Trophoblast cell (in vitro differentiated cells and primary cell): ENCODE measurements at places on chromosomes 11 and 22.
A peak's percentile ranks its signal among the peaks of the same experiment; 100 is the strongest.

GRCh38 chr11:106409222-106409621 is 331.8 kb downstream of the AASDHPPT start:
- no peak for DNase-seq

- DNase-seq = no peak
Observed at GRCh38 chr11:76798671-76799065, 15.5 kb downstream of the TSKU start.

DNA sequence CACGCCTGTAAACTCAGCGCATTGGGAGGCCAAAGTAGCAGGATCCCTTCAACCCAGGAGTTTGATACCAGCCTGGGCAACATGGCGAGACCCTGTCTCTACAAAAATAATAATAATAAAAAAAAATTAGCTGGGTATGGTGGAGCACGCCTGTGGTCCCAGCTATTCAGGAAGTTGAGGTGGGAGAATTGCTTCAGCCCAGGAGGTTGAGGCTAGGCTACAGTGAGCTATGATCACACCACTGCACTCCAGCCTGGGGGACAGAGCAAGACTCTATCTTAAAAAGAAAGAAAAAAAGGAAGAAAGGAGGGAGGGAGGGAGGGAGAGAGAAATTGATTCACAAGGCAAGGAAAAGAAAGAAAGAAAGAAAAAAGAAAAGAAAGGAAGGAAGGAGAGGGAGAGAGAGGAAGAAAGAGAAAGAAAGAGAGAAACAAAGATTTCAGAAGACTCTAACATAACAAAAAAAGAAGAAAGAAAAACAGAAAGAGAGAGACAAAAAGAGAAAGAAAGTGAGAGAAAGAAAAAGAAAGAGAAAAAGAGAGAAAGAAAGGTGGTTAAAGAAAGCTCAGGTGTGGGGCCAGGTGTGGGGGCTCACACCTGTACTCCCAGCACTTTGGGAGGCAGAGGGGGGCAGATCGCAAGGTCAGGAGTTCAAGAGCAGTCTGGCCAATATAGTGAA is 37.3 kb upstream of the MYH9 start:
- DNase-seq = no peak

GRCh38 chr11:41446566-41446965 is 12.9 kb downstream of the LRRC4C start:
- no peak for DNase-seq

GRCh38 chr22:26168330-26168851 is 871 bp upstream of the SEZ6L start:
- no peak for DNase-seq

DNA sequence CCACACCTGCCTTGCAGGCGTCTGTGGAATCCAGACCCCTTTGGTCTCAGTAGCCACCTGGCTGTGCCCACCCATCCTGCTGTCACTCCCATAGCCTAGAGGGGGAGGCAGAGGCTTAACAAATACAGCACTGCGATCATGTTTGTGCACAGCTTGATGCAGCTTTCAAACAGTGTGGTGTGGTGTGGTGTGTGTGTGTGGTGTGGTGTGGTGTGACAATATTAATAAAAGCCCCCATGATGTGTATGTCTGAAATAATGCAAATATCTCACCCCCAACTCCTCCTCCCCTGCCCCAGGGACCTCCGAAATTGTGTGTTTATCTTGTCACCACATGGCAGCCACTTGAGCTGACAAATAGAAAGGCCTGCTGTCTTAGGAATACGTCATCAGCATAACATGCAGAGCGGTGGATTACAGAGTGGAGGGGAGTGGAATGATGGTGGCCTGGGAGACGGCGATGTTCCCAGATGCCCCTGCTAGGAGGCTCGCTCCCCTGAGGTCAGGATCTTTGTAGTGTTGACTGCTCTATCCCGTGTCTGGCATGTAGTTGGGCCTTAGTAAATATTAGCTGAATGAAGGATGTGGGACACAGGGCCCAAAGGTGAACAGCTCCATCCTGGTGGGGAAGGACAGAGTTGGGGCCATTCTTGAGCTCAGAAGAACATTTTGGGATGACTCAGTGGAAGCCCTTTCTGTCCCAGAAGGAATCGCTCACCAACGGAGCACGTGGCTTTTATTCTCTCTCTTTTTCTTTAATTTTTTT is 2.8 kb downstream of the PDXP start:
- DNase-seq = peak; percentile 67

DNA sequence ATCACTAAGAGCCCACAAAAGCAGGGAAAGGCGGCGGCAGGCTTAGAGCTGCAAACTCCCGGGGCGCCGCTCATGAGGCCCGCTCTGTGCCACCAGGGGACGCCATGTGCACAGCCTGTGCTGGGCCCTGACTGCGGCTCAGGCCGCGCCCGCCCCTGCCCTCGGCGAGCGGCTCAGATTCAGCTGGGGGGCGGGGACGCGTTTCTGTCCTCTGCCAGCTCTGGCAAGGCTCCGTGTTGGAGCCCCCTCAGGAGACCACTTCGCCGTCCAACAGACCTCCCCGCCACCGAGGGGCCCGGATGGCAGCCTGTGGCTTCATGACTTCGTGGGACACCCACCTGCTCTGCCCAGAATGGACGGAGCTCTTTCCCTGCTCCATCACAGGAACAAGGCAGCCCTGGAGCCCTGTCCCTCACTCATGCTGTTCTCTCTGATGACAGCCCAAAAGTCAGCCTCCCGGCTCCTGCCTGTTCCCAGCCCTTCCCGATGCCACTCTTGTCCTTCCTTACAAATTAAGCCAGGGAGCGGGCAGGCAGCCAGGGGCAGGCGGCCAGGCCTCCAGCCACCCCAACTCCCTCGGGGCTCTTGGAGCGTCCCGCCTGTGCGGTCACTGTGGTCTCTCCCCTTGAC is 69.1 kb downstream of the NAT10 start:
- peak; percentile 74 for DNase-seq

- peak; percentile 32 for DNase-seq
Observed at GRCh38 chr22:23289851-23290724, 109.8 kb downstream of the BCR start.

DNA sequence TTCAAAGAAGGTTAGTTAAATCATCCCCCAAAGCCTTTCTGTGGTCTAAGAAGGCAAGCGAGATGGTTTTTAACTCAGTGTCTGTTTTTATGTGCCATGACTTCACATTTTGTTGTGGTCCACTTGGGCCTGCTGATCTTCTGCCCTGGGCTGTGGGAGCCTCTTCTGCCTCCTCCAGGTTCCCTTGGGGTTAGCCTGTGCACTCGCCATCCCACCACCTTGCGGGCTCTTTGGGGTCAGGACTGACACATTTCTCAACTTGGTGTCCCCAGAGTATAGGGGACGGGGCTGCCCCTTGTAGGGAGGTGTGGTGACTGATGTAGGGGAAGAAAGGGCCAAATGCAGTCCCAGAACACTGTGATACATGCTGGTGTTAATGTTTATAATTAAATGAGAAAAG is 207.0 kb downstream of the TBC1D22A start:
- no peak for DNase-seq

DNA sequence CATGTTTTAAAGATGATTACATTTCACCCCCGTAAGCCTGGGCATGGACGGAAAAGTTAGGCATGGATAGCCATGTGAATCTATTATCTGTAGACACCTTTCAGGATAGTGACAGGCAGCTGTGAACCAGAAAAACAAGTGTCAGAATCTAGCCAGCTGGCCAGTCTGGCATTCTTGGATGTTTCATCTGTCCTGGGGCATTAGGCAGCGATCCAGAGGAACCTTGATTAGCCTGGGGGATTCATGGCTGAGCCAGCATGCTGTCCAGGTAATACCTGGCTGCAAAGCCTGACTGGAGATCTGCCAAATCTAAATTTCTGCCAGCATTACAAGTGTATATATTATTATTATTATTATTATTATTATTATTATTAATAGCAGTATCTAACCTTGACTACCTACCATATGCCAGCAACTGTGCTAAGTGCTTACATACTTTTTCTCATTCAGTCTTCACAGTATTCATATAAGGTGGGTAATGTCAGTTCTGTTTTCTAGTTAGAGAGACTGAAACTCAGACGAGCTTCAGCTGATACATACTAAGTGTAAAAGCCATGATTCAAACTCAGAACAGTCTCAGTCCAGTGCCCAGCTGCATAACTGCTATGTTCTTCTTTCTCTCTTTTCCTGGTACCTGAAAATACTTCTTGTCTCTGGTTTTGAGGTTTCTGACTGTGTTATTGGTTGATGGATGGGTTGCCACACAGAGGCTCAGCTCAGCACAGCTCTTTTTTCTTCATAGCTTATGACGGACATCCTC is 12.8 kb downstream of the BMAL1 start:
- peak; percentile 96 for DNase-seq

- DNase-seq = no peak
Observed at GRCh38 chr22:27518531-27519340, 282.8 kb downstream of the MN1 start.

- DNase-seq = peak; percentile 94
Observed at GRCh38 chr22:31055635-31056159, 25.4 kb upstream of the SMTN start.

DNA sequence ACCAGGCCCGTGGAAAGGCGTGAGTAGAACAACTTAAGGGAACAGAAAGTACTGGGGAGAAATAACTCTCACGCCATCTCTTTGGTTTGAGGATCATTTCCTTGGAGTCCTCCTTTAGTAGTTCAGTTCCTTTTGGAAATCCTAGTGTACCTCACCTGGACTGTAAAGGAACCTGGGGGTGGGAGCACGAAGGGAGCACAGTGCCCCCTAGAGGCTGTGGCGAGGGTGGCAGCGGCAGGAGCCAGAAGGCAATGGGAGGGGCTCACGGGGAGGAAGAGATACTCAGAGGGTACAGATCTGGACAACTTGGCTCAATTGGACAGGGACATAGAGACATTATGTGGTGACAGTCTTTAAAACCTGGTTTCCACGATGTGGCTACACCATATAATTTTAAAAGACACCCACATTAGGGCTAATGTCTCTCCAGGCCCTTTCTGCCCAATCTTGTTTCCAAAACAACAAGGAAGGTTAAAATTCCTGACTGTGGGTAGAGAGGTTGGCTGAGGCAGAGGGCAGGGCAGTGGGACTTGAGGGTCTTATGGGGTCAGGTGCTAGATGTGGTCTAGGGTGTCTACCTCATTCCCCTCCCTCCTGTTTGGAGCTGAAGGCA is 87.0 kb downstream of the CSNK2A3 start:
- peak; percentile 51 for DNase-seq

DNA sequence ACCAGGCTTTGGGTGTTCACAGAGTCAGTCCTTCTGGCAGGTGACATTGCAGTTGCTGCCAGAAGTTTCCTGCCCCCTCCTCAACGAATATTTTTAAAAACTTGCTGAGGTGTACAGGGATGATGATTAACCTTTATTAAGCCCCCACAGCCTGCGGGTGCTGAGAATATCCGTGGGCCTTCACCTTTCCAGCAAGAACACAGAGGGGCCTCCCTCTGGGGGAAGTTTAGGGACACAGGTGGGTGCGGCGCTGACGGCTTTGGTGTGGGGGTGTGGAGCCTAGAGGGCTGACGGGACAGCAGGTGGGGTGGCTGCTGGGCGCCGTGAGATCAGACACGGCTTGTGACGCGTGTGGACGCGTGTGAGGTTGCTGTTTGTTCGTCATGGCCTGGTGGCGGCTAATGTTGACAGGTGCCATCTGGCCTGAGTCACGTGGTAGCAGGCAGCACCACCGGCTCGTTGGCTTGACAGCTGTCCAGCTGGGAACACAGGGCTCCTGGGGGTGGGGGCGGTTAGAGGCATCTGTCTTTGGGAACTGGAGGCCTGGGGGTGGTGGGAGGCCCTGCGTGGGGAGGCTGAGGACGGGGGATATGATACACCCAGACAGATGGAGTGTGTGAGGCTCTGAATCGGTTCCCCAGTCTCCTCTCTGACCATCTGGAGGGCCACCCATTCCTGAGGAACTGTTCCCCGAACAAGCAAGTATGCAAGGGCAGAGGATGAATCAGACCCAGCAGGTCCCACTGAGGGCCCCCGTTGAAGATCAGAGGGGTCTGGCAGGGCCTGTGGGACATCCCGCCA is 12.5 kb upstream of the LRRC10B start:
- DNase-seq = no peak

- no peak for DNase-seq
Observed at GRCh38 chr11:117999354-117999993, 13.3 kb downstream of the IL10RA start.

- DNase-seq = no peak
Observed at GRCh38 chr11:2662430-2663299, 37.1 kb downstream of the KCNQ1OT1 start.

DNA sequence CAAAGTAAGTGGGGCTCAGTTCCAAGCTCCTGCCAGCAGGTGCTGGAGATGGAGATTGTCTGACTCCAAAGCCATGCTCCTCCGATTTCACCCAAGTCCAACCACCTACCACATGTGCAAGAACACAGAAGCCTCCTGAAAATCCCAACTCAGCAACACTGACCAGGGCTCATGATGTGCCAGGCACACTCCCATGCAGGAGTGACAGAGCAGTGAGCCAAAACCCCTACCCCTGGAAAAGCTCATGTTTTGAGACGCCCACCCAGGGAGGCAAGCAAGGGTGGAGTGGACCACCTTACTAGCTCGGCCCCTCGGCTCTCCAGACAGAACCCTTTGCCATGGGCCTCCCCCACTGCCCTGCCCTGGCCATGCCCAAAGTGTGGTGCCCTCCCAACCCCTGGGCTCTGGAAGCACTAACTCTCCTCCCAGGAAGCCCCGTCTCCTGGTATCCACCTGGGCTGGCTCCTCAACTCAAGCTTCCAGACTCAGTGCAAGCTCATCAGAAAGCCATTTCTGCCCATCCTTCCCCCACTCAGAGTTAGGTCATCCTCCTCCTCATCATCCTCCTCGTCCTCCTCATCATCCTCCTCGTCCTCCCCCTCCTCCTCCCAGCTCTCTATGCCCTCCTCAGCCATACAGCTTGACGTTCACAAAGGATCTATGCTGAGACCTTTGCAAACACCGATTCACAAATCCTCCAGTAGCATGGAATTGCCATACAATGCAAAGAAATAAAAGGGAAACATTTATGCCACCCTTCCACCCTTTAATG is 154.9 kb downstream of the MPPED1 start:
- no peak for DNase-seq

DNA sequence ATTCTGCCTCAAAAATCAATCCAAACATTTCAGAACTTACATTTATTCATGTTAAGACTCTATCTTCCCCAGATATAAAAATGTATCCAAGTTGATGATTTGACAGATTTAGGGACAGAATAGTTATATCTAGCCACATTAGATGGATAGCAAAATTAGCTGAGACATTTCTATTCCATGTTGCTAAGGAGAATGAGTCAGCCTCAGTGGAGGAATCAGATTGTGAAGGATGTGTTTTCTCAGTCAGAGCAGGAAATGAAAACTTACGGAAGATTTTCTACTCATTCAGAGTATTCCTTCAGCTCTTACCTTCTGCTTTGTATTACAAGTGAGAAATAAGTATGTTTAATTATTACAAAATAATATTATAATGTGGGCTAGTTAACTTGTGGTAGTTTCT is 556.3 kb upstream of the ANO3 start:
- DNase-seq = no peak

- DNase-seq = no peak
Observed at GRCh38 chr11:44266056-44266780, 43.7 kb downstream of the ALX4 start.
